HT1080 (cell line): ENCODE measurements at places on chromosomes 2 and 18.
A peak's percentile ranks its signal among the peaks of the same experiment; 100 is the strongest.

DNA sequence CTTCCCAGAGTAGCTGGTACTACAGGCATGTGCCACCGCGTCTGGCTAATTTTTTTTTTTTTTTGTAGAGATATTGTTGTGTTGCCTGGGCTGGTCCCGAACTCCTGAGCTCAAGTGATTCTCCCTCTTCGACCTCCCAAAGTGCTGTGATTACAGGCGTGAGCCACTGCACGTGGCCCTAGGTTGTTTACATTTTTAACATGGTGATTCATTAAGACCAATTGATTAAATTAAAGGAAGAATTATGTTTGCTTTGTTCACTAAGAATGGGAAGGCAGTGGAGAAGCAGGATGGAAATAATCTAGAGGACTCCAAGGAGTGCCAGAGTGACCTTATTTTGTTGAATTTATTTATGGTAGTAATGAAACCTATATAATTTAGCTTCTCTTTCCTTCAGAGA is 7.5 kb downstream of the LCLAT1 start:
- DNase-seq, result no peak

DNA sequence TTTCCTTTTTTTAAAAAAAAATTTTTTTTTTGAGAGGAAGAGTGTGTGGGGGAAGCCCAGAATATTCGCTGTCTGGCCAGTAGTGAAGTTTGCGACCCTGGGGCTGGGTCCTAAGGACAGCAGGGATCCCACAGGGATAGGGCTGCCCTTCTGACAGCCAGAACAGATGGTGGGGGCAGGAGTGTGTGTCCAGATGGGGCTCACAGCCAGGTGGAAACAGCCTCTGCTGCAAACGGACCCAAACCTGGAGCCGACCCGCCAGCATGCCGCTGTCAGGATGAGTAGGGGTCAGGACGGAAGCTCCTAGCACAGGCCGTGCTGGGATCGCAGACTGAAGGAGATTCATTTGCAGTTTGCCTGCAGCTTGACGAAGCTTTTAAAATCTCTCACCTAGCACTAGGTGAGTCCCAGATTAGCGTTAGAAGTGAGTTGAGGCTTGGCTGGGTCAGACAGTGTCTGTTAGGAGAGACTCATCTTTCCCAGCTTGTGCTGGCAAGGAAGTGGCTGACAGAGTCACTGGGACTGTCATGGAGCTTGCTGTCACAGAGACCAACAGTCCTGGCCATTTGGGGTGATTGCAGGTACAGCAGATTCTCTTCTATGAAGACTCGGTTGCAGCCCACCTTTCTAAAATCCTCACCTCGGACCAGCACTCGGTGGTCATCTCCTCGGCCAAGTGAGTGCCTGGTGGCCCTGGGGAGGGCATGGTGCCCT is 93.4 kb downstream of the DGKD start:
- no peak for DNase-seq

- no peak for DNase-seq
Measured at GRCh38 chr2:181613241-181613640, 43.7 kb downstream of the CERKL start.

DNA sequence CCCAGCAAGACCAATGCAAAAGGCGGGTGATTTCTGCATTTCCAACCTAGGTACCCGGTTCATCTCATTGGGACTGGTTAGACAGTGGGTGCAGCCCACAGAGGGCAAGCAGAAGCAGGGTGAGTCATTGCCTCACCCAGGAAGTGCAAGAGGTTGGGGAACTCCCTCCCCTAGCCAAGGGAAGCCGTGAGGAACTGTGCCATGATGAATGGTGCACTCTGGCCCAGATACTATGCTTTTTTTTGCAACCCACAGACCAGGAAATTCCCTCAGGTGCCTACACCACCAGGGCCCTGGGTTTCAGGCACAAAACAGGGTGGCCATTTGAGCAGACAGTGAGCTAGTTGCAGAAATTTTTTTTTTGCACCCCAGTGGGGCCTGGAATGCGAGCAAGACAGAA is 662.6 kb upstream of the ACVR2A start:
- peak; percentile 10 for DNase-seq

DNA sequence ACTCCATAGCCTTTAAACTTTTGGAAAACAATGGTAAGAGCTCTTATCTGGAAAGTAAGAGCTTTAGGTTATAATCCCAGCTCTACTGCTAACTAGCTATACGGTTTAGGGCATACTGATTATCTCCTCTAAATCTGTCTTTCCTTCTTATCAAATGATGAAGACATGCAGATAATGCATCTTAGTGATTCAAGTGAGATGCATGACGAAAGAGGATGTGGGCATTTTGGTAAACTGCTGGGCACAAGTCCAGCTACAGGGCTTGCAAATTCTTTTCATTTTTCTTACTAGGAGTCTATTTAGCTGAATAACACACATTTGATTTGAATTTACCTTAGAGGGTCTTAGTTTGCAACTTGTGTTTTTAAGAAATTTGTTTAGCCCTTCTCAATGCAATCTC is 1604.8 kb upstream of the ZEB2 start:
- DNase-seq, result peak; percentile 77

GRCh38 chr18:60259052-60259681 is 113.4 kb downstream of the MC4R start:
- DNase-seq, result peak; percentile 80

- peak; percentile 24 for DNase-seq
Measured at GRCh38 chr2:33107690-33108482, 161.1 kb downstream of the LTBP1 start.

DNA sequence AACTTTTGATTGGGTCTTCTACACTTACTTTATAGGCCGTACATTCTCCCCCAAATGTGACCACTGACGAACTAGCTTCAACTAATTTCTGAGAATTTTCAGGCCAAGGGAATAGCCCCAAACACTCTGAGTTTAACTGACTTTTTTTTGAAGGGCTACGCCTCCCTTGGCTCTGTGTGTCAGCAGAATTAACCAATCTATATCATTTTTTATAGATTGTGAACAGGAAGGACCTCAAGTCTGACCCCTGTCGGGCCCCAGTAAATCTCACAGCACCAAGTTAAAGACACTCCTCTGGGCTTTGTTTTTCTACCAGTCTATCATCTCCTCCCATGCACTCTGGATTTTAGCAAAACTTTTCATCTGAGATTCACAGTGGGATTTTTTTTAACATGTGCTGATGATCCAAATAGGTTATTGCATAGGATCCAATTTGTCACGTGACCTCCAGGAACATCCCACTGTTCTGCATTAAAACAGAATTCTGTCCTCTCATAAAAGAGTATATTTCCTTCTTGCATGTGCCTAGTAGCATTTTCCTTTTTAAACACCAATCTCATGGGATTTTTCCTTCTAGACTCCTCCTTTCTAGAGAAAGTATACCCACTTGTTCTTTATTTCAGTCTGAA is 307.1 kb downstream of the OSR1 start:
- DNase-seq, result no peak

DNA sequence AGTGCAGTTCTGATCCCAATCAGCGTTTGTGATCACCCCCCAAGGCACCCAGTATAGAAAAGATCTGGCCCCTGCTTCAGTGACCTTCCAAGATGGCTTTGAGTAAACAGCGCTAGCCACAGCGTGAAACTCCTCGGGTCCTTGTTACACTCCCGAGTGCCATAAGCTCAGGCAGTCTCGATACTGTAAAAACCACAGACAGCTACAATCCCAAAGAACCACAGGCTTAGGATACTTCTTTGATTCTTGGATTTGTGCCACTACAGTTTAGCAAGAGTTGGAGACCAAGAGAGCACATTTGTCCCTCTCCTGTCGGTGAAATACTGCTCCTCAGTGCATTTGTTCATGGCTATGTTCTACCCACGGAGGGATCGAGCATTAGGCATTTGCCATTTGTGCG is 352.5 kb upstream of the ZNF521 start:
- DNase-seq, result no peak

DNA sequence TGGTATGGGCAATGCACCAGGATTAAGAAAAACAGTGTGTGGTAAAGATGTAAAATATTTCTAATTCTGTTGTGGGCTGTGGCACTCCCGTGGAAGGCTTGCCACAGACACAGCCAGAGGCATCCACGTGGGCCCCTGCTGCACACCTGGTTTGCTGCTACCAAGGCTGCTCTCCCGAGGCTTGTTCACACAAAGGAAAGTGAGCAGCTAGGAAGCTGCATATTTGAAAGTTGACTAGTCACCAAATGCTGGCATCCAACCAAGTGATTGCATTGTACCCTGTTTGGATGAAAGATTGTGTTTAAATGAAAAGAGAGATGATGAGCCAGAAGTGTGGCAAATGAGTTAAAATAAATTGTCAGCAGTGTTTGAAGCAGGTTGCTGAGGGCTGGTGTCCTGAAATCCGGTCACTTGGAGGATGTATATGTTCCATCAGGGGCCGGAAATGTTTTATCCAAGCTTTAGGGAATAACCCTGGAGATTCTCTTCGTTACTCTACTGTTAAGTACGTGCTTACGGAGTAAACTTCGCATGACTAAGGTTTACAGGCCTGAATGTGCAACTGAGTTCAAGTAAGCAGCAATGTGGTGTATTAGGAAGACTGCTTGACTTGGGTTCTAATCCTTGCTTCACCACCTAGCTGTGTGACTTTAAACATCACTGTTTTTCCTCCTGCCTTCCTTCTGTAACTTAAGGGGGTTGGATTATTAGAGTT is 86.1 kb downstream of the MSH2 start:
- DNase-seq, result peak; percentile 86

GRCh38 chr2:135984199-135985017 is 1.0 kb downstream of the DARS1 start:
- no peak for DNase-seq

- no peak for DNase-seq
Measured at GRCh38 chr2:152393377-152393776, 58.4 kb downstream of the FMNL2 start.

- DNase-seq, result no peak
Measured at GRCh38 chr2:198186257-198186656, 381.9 kb downstream of the PLCL1 start.

- no peak for DNase-seq
Measured at GRCh38 chr2:48511849-48512470, 18.0 kb upstream of the STON1 start.

- DNase-seq, result no peak
Measured at GRCh38 chr2:79649531-79649930, 136.7 kb downstream of the CTNNA2 start.

GRCh38 chr18:70188113-70188512 is 17.4 kb downstream of the RTTN start:
- no peak for DNase-seq

GRCh38 chr2:130390460-130391057 is 34.7 kb downstream of the PTPN18 start:
- no peak for DNase-seq

DNA sequence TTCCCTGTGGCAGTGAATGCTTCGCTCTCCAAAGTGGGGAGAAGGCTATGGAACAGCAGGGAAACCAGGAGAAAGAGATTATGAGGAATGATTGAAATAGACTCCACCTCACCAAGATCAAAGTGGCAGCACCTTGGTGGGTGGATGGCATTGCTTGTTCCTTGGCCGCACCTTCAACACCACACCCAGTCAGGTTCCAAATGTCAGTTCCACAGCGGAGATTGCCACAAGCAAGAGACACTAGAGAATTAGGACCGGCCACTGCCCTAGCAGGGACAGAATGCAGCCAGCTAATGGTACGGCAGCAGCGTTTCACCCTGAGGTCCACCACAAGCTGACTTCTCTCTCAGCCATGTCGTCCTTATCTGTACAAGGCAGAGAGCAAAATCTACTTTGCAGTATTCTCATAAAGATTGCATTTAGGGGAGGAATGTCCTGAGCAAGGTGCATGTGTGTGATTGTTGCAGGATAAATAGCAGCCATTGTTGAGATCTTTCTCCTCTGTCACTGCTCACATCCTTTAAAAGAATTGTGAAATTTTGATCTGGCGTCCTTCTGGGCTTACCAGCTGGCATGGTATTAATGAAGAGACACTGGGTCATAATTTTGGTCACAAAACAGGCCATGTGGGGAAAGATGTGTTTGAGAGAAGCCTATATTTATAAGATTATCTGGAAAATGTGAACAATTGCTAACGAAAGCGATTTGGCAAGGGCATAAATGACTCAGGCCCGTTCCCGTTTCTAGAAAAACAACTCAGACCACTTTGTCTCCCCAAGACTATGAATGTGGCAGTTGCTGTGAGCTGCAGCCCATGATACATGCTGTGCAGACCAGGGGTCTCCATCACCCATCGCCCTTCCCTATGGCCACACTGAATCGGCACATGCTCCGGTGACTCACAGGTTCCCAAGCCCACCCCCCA is 228.6 kb upstream of the ID2 start:
- DNase-seq, result no peak

DNA sequence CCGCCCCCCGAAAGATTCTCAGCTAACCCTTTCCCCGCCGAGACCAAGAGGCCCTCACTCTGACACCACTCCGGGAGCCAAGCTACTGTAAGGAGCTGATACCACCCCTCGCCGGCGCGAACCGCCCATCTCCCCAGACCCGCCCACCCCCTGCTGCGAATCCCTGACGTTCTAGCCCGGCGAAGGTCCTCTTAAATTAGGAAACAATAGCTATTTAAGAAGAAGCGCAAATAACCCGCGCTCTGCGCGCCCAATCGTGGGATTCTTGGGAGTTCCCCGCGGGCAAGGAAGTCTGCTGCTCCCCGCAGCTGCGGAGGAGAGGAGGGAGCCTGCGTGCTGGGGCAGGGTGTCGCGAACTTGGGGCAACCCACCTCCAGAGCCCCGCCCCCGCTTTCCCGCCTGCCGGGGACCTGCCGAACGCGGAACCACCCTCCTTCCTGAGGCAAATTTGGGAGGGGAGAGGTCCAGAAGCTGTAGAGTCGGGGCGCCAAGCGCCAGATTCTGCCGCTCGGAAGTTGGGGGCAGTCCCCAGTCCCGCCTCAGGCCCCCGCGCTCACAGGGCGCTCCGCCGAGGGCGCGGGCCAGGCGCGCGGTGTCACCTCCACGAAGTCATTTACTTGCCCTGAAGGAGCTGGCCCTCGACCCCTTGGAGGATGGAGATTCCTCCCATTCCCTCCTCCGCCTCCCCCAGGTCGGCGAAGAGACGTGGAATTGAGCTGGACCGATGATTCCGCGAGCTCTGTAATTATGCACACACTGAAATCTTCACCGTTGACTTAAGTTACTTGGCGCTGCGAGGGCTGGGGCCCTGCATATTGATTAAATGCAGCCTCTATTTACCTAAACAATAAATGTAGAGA is 8.4 kb upstream of the SP9 start:
- no peak for DNase-seq

DNA sequence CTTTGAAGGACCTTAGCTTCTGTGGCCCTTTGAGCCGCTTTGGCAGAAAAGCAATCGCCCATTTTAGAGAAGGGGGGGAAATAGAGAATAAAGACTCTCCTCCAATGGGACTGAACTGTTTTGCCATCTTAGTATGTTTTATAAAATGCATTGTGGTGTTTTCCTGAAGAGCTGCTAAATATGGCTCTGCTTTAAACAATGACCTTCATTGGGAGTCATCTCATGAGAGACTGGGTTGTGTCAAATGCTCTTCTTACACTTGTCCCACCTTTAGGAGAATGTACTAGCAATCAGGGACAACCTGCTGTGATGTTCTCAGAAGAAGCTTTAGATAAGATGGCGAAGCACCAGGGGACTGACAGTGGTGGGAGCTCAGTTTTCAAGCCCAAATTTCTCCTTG is 418.9 kb upstream of the POU3F3 start:
- DNase-seq, result no peak

GRCh38 chr18:31880186-31880898 is 62.6 kb downstream of the TRAPPC8 start:
- DNase-seq, result no peak
